ENCODE measurements at places on chromosomes 3 and 15. TPM values are rescaled to one million over a fixed set of nuclear protein-coding genes. Genes with fewer than 3 reads are reported as not detected.

GRCh38 chr3:50913260-50913659 is 238.5 kb downstream of the DOCK3 start:
- no peak for DNase-seq

- DNase-seq: no peak
Measured at GRCh38 chr15:94032571-94032970, 198.8 kb upstream of the MCTP2 start.

HHLA2 gene
- total RNA-seq: 0.52 TPM

DNA sequence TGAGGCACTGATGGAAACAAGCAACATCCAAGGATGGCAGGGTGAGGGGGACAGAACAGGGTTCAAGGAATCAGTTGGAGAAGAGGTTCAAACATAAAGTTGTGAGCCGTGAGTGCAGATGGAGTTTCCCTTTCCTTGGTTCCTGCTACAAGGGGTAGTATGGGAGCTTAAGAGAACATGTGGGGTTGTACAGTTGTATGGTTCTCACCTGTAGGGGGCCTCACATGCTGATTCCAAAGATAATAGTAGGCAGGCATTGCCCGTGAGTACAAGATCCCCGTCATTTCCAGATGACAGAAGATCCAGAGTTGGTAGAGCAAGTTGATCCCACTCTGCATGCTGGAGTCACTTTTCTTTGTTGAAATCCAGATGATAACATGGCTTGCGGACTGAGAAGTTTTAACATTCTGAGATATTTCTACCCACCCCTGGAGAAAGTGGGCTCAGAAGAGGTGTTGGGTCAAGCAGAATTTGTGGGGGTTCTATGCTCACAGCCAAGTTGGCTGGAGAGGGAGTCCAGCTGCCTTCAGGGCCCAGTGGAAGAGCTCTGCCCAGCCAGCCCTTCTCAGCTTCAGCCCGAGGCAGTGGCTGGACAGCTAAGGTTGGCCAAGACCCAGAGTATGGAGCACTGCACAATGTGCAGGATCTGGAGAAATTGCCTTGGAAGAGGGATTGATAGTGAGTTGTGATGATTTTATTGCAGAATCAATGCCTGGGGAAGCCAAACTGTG is 141.8 kb downstream of the THSD4 start:
- DNase-seq: no peak

- no peak for DNase-seq
Measured at GRCh38 chr3:64885055-64885454, 197.3 kb upstream of the ADAMTS9 start.

ITIH1 gene
- not detected for total RNA-seq

- DNase-seq: no peak
Measured at GRCh38 chr15:39021341-39021740, 456.7 kb upstream of the RASGRP1 start.

ANKRD34C gene
- not detected for total RNA-seq

GRCh38 chr15:80107774-80108173 is 45.0 kb upstream of the FAH start:
- no peak for DNase-seq

DNA sequence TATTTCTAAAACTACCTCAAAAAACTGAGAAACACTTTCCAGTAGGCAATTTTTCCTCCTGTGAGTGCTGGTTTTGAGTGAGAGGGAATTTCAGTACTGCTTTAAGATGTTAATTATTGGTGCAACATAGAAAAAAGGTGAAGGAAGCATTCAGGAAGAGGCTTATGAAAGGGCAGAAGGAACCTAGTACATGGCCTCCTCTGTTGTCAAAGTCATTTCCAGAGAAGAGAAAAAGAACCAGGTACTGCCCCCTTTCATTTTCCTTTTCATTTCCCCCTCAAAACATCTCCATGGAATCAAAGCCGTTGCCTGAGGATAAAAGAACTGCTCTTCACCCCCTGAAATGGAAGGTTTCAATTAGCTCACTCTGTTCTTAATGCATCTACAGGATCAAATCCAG is 19.8 kb downstream of the RARRES1 start:
- DNase-seq: no peak

GRCh38 chr3:168024537-168024941 is 71.2 kb downstream of the GOLIM4 start:
- no peak for DNase-seq

DNA sequence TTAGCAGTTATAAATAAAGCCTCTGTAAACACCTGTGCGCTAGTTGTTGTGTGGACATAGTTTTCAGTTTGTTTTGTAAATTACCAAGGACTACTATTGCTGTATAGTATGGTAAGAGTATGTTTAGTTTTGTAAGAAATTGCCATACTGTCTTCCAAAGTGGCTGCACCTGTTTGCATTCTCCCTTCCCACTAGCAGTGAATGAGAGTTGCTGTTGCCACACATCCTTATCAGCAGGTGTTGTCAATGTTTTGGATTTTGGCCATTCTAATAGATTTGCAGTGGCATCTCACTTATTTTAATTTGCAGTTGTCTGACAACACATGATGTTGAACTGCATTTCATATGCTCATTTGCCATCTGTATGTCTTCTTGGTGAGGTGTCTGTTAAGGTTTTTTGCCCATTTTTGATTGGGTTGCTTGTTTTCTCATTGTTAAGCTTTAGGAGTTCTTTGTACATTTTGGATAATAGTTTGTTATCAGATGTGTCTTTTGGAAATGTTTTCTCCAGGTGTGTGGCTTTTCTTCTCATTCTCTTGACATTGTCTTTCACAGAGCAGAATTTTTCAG is 14.9 kb downstream of the TCAIM start:
- no peak for DNase-seq

TIMP4 gene
- total RNA-seq: not detected

GRCh38 chr3:87390353-87390752 is 114.0 kb upstream of the POU1F1 start:
- no peak for DNase-seq

GRCh38 chr3:150270883-150271590 is 137.1 kb upstream of the TSC22D2 start:
- no peak for DNase-seq

GRCh38 chr15:85491691-85492090 is 111.3 kb downstream of the AKAP13 start:
- no peak for DNase-seq

GRCh38 chr3:23474580-23475357 is 271.6 kb downstream of the UBE2E2 start:
- DNase-seq: no peak
